Uterus (tissue), 4 donors: ENCODE measurements at places on chromosomes 3 and 15. TPM values are rescaled to one million over a fixed set of nuclear protein-coding genes. Genes with fewer than 3 reads are reported as not detected.

ANKUB1 gene
- 1.0 TPM for total RNA-seq

- no peak for DNase-seq
Observed at GRCh38 chr3:143510601-143511000, 337.7 kb downstream of the SLC9A9 start.

GRCh38 chr15:82945326-82945725 is 7.2 kb downstream of the HOMER2 start:
- no peak for DNase-seq

DNA sequence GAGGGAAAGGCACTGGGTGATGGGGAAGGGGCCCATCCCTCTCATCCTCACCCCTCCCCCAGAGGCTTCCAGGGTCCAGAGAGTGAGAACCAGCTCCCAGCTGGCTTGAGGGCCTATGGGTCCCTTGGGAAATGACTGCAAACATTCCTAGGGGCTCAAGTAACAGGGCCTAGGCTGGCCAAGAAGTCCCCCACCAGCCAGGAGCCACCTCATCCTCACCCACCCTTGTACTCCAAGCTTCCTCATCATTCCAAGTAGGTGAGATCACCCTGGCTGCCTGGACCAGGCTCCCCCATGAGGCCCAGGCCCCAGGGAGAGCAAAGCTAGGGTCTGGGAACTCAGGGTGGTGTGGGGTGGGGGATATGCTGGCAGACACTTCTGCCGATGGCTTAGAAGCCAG is 14.8 kb downstream of the LOXL1 start:
- no peak for DNase-seq

- DNase-seq = no peak
Observed at GRCh38 chr3:27670619-27671018, 51.5 kb downstream of the EOMES start.

GRCh38 chr3:122562923-122563716 is 980 bp downstream of the PARP9 start:
- no peak for DNase-seq

DNA sequence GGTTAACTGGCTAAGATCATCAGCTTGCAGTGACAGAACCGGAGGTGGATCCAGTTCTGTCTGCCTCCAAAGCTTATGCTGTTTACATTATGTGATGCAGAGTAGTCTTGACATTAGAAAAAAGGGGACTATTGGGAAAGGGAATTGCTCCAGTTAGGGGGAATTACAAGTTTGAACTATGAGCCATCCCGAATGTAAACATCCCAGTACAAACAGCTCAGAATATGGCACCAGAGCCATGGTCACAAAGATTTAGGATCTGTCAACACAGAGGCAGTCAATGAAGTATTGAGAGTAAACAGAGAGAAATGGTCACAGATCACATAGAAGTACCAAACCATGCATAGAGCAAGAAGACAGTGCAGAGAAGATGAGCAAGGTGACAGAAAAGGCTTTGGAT is 39.8 kb upstream of the CRTC3 start:
- no peak for DNase-seq

C3orf85 gene
- total RNA-seq = not detected

CACNA2D2 gene
- total RNA-seq = 6.1 TPM

DNA sequence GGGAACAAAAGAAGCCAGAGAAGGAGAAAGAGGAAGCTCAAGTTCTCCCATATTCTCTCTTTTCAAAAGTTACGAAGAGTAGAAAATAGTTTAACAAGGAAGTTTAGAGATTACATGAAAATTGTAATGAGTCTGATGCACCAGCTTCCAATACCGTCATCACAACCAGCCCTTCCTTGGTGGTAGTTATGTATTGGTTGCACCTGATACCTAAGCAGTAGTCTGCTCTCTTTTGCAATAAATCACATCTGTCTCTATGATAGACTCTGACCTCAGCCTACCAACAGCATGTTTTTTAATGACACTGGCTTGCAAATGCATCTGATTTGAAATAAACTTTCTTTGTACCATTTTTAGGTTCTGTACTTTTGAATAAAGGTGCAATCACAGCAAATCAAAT is 575.8 kb downstream of the FHIT start:
- no peak for DNase-seq
